ENCODE measurements at places on chromosomes 2 and 18. TPM values are rescaled to one million over a fixed set of nuclear protein-coding genes. Genes with fewer than 3 reads are reported as not detected.
A peak's percentile ranks its signal among the peaks of the same experiment; 100 is the strongest.

DNA sequence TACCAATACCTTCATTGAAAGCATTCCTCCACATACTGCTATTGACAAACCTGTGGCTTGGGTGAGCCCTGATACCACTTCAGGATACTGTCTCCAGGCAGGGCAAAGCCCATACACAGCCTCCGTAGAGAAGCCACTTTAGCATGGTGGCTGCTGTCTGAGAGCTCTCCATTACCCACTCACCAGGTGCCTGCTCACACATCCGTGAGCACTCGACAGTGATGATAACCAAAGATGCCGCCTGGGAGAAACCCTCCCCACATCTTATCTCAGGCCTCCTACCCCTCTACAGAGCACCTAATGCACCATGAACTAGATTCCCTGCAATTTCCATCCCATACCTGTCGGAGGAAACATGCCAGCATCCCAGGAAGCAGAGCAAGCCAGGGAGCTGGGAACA lies 57.6 kb upstream of the KLHL29 start:
- no peak overlapping the region for H3K4me3 ChIP-seq
- no peaks in the 10 kb centered on the region for H3K4me1 ChIP-seq
- H3K36me3 ChIP-seq, result no peaks in the 10 kb centered on the region
- DNase-seq, result no peak

- H3K4me3 ChIP-seq, result no peak overlapping the region
- H3K4me1 ChIP-seq, result peaks cover 8% of the 10 kb centered on the region
- H3K36me3 ChIP-seq, result no peaks in the 10 kb centered on the region
- no peaks in the 10 kb centered on the region for H3K27me3 ChIP-seq
- H3K27ac ChIP-seq, result no peak overlapping the region
Measured at GRCh38 chr2:68263632-68264031, 11.3 kb upstream of the PPP3R1 start.

DNA sequence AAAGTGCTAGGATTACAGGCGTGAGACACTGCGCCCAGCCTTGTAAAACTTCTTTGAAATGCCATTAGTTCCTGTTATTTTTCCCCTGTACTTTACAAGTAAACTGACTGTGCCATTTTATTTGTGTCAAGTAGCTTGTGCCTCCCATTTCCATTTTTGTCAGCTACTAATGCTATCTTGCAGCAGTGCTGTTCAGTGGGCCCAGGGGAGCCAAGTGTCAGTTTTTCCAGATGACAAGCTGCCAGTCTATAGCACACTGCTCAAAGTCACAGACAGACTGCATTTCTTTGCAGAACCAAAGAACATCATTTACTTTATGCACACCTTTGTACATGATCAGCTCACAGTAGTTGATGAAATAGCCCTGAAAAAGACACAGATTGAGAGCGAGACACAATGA lies 901.3 kb upstream of the CDH2 start:
- DNase-seq, result no peak
- H3K36me3 ChIP-seq, result no peaks in the 10 kb centered on the region
- no peak overlapping the region for H3K27ac ChIP-seq
- H3K4me1 ChIP-seq, result no peaks in the 10 kb centered on the region
- H3K4me3 ChIP-seq, result no peak overlapping the region

DNA sequence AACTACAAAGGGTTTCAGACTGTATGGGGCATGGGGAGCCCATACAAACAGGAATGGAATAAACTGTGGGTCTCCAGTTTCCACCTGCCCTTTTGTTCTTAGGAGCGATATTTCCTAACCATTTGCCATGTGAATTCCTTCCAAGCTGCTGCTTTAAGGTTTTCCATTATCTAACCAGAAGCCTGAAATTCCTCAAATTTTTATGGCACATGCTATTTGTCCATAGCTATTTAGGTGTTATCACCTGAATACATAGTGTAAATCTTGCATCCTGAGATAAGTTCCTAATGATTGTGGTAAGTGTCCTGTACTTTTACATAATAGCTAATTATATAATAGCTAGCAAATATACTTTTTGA lies 17.4 kb upstream of the PAIP2B start:
- H3K27me3 ChIP-seq, result peaks cover 12% of the 10 kb centered on the region
- H3K4me3 ChIP-seq, result no peak overlapping the region
- H3K27ac ChIP-seq, result no peak overlapping the region

DNA sequence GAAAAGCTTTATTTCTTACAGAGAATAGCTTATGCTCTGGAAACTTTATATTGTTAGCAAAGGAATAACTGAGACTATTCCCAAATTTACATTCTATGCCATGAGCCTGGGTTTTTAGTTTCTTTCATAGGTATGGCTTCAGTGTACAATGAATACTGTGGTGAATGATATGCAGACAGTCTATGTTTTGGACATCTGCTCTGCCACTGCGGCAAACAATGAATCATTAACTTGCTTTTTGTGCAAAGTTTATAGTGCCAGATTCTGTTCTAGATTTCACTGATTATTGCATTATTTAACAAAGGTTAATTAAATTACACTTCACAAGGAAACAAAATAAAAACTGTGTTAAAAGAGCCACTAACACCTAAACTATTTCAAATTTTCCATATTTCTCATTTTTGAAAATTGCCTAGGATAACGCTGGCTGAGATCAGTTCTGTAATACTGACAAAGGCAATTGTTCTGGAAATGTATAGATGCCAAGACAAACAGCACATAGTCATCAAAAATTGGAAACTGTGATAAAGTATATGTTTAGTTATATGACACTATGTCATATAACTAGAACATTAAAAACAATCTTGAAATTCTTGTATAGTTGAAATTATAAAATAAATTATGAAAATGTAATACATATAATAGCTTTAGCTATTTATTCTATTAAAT lies 74.7 kb downstream of the ITSN2 start:
- no peak for DNase-seq
- no peak overlapping the region for H3K4me3 ChIP-seq
- no peaks in the 10 kb centered on the region for H3K4me1 ChIP-seq
- no peaks in the 10 kb centered on the region for H3K36me3 ChIP-seq

- H3K27ac ChIP-seq, result no peak overlapping the region
- no peaks in the 10 kb centered on the region for H3K4me1 ChIP-seq
- no peaks in the 10 kb centered on the region for H3K27me3 ChIP-seq
- no peak overlapping the region for H3K4me3 ChIP-seq
- DNase-seq, result no peak
Measured at GRCh38 chr18:79433431-79433830, 37.7 kb downstream of the NFATC1 start.

DNA sequence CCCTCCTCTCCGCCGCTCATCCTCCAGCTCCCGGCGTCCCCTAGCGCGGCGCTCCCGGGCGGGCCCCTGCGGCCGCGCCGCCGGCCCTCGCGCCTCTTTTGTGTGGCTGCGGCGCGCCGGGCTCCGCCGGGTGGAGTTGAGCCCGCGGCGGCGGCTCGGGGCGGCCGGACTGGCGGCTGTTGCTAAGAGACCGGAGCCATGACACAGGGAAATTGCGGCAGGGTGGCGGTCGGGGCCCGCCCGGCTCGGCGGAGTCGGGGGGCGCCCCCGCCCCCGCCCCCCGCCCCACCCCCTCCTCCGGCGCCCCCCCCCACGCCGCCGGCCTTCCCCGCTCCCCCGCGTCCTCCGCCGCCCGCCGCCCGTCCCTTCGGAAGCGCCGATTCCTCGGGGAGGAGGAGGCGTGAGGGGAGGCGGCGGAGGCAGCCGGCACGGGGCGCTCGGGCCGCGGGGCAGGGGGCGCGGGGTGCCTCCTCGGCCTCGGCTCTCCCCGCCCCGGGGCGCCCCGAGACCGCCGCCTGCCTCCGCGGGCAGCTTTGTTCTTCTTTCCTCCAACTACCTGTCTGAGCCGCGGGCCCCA lies at the start of gene TMEM200C:
TSS of gene TMEM200C (minus strand) at position 224 of the 577 bp plus-strand sequence. CDS start 3,459 bp downstream, outside the sequence.
- H3K4me1 ChIP-seq, result peaks cover 48% of the 10 kb centered on the region
- H3K4me3 ChIP-seq, result peak within 1 kb of the TSS; percentile 72
- no peak for DNase-seq
- peaks cover 11% of the 10 kb centered on the region for H3K36me3 ChIP-seq

DNA sequence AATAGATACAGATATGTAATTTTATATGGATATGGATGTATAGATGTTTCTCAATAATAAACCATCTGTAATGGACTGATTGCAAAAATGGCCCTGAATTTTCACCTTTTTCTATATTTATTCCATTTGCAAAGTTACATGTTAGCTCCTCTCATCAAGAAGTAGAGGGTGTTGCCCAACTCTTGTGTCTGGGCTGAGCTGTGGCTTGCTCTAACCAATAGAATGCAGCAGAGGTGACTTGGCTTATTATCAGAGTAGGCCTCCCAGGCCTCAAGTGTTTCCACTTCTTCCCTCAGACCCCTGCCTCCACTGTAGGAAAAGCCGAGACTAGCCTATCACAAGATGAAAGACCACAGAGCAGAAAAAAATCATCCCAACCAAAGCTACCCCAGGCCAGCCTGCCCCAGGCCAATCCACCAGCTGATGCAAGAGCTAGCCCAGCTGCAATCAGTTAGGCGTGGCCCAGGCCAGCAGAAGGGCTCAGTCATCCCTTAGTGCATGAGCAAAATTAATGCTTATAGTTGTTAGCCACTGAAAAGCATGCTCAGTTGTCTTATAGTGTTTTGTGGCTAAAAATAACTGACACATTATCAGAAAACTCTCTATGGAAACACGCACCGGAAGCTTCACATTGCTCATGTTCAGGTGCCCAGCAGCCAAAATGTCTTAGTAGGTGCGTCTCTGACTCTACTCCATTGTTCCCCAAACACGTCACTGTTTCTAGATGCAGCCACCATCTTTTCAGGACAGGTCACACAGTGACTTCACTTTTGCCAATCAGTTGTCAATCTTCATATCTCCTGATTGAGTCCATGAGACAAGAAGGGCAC lies 464.0 kb downstream of the FBXO15 start:
- no peaks in the 10 kb centered on the region for H3K27me3 ChIP-seq
- H3K4me3 ChIP-seq, result no peak overlapping the region
- H3K36me3 ChIP-seq, result peaks cover 7% of the 10 kb centered on the region

The DNER gene
- total RNA-seq, result 0.05 TPM

The LOXL3 gene
- 14.8 TPM for total RNA-seq

GRCh38 chr2:126802774-126803433 lies 95.8 kb upstream of the TEX51 start:
- H3K4me1 ChIP-seq, result no peaks in the 10 kb centered on the region
- H3K27ac ChIP-seq, result no peak overlapping the region
- 0 out of 2 replicates have a peak, but pooled peaks cover 9% of the 10 kb centered on the region for H3K27me3 ChIP-seq
- H3K36me3 ChIP-seq, result no peaks in the 10 kb centered on the region
- no peak for DNase-seq
- H3K4me3 ChIP-seq, result no peak overlapping the region

DNA sequence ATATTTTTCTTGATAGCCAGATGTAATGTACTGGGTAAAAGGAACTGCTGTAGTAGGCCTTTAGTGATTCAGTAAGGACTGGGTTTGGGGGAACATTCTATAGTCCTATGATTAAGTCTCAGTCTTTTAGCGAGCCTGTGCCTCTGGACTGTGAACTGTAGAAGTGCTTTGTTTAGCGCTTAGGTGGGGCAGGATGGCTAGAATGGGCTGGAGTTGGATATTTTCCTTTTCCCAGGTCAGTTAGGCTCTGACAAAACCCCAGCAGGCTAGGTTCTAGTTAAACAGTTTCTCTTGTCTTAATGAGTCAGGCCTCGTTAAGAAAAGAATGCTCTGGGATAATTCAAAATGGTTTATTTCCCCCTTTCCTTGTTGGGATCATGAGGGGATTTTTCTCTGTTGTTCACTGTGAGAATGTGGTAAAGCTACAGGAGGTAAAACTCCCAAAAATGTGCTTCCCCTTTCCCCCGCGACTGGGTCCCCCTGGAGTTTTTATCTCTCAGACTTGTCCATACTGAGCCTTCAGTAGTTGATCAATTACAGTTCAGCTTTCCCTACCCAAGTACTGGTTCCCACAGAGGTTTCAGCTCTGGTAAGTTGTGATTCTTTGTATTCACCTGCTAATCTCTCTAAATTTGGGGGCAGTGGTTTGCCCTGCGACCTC lies 31.5 kb downstream of the EHBP1 start:
- no peak for DNase-seq
- H3K36me3 ChIP-seq, result no peaks in the 10 kb centered on the region
- H3K27me3 ChIP-seq, result no peaks in the 10 kb centered on the region

- H3K36me3 ChIP-seq, result no peaks in the 10 kb centered on the region
- no peak overlapping the region for H3K27ac ChIP-seq
- no peak overlapping the region for H3K4me3 ChIP-seq
- DNase-seq, result no peak
Measured at GRCh38 chr18:8602040-8602439, 7.2 kb upstream of the RAB12 start.

- no peaks in the 10 kb centered on the region for H3K27me3 ChIP-seq
- H3K4me1 ChIP-seq, result no peaks in the 10 kb centered on the region
- H3K36me3 ChIP-seq, result no peaks in the 10 kb centered on the region
- no peak overlapping the region for H3K4me3 ChIP-seq
- no peak for DNase-seq
- no peak overlapping the region for H3K27ac ChIP-seq
Measured at GRCh38 chr2:37337620-37338280, 6.7 kb upstream of the QPCT start.

The BOK gene
- total RNA-seq, result 338 TPM

The MAL gene
- not detected for total RNA-seq

The MBOAT2 gene
- total RNA-seq, result 36.4 TPM

DNA sequence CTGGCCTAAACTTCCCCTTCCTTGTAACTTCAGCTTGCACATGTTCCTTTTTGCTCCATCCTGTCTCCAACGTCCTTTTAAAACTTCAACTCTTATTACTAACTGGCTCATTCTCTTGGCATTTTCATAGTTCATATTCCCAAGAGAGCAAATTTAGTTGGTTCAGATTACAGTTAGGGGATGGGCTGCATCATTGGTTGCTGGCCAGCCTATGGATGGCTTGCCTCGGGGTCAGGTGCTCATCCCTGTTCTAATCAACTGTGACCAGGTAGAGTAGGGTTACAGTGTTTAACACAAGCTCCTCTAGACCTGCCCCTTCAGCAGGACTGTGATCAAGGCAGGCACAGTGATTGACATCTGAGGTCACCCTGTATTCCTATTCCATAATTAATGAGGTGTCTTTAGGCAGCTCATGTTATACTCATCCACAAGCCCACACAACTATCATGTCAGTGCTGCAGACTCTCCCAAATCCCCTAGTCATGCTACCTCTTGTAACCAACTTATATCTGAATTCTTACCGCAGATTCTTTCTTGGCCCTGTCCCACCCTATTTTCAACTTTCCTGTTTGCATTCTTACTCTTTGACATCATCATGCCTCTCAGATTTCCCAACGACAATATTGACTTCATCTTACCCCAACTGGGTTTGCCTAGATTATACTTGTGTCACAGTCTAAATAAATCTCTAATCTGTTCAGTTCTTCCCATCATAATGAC lies 293.3 kb downstream of the MTX2 start:
- no peaks in the 10 kb centered on the region for H3K36me3 ChIP-seq
- H3K4me1 ChIP-seq, result peaks cover 39% of the 10 kb centered on the region
- no peaks in the 10 kb centered on the region for H3K27me3 ChIP-seq
- peak; percentile 75 for DNase-seq

- H3K27ac ChIP-seq, result no peak overlapping the region
- peaks cover 10% of the 10 kb centered on the region for H3K36me3 ChIP-seq
- H3K27me3 ChIP-seq, result no peaks in the 10 kb centered on the region
Measured at GRCh38 chr18:62189208-62189607, 2.2 kb downstream of the RELCH start.

The CNDP1 gene
- not detected for total RNA-seq

The TCF23 gene
- total RNA-seq, result not detected

The SNTG2 gene
- total RNA-seq, result 8.7 TPM

Measured in SJSA1 (cell line).